ENCODE measurements at places on chromosomes 12 and 14.

DNA sequence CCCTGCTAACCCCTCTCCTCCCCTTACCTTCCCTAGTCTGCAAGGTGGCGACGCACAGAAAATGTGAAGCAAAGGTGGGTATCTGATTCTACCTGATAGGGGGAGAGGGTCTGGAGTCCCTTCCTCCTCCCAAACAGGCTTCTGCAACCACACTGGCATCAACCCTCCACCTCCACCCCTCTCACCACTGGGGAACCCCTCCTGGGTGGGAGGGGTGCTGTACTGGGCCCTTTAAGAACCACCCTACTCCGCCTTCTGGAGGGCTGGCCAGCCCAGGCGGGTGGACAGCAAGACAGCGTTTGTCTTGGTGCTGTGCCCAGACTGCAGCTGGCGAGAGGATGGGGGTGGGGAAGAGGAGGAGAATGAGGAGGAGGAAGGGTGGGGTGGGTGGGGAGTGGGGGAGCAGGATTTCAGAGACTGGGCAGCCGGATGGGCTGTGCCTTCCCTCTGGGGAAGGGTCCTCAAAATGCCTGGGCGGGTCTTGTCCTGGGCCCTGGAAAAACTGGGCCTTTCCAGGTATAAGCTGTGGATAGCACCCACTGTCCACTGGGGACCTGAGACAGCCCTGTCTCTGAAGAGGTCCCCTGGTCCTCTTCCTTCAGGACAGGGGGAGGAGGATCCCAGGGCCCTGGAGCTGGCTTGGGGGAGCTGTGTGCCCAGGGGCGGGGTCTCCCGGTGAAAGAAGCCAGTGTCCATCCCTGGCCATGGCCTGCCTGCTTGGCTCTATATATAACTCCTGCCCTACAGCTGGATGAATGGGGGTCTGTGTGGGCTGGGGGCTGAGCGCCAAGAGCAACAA is 2.8 kb downstream of the TNS2 start:
- DNase-seq = peak; percentile 97

DNA sequence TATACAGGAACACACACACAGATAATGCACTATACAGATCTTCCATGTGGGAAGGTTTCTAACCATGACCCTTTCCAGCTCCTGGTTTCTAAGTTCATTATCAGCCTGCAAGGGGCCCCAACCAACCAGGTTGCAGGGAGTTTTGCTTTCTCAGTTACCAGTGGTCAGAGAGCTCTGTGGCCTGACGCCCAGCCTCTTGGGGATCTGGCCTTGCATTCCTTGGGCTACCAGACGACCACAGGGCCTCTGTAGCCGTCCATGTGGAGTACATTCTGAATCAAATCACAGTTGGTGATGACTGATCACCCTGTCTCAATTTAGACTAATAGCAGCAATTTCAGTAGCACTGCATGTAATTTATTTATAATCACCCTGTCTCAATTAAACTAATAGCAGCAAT is 47.5 kb downstream of the PAH start:
- no peak for DNase-seq

GRCh38 chr12:42186793-42187192 is 42.1 kb upstream of the GXYLT1 start:
- no peak for DNase-seq

- DNase-seq = no peak
These were observed 54.2 kb downstream of the C12orf42 start for GRCh38 chr12:103441437-103442181.

DNA sequence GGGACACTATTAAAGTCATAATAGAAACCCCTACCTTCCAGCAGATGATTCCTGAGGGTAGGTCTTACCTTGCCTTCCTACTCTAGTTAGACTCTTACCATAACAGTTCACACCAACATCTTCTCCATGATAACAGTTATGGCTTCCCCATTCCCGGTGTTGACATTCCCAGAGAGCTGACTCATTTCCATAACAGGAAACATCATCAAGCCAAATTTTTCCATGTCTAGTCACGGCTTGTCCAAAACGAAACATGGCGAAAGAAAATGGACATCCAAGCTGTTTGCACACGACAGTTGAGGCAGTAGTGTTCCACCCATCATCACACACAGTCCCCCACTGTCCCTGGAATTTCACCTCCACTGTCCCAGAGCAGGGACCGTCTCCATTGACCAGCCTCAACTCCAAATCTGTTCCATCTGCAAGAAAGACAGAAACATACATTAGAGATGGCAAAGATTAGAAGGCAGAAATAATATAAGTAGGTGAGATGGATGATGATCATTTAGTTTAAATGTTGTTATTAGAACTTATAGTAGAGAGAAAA is 10.6 kb downstream of the CD163L1 start:
- DNase-seq = no peak

DNA sequence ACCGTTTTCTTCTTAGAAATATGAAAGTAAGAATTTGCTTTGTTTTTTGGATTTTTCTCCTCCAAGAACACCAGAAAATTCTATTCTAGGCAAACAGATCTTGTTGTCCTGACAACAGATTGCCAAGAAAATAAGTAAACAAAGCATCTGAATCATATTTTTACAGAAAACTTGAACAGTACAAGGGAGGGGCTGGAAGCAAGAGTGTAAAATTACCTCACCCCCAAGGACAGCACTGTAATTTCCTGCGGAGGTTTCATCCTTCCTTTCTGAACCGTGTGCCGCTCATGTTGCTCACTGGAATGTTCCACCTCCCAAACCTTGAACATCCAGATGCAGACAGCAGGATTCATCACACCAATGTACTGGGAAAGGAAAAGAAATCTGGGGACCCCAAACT is 5.4 kb upstream of the CAMKK2 start:
- peak; percentile 6 for DNase-seq

GRCh38 chr12:130557886-130558765 is 158.0 kb downstream of the RIMBP2 start:
- DNase-seq = no peak

DNA sequence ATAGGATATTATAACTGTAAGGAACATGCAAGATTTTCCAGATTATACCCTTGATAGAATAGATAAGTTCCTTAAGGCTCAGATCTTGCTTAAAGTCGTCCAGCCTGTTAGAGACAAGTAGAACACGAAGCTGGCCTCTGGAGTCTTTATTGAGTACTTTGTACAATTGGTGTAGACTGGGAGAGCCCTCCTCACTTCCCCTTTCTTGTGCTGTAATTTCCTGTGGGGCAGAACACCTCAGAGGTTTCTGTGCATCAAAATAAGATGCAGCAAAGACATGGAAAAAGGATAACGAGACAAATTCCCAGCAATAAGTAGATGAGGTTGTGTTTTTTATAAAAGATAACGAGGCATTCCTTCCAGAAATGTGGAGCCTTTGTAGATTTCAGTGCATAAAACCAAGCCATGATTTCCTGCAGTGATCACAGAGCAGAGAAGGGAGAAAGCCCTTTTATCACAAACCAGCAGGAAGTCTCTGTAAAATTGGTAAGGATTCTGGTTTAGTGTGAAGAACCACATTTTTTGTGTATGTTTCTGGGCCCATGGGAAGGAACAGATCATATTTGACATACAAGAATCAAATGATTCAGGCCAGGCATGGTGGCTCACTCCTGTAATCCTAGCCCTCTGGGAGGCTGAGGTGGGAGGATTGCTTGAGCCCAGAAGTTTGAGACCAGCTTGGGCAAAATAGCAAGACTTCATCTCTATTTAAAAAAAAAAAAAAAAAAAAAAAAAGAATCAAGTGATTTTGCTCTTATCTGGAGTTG is 18.0 kb downstream of the GPRC5A start:
- DNase-seq = no peak

GRCh38 chr14:60736494-60736893 is 1.9 kb downstream of the MNAT1 start:
- no peak for DNase-seq

DNA sequence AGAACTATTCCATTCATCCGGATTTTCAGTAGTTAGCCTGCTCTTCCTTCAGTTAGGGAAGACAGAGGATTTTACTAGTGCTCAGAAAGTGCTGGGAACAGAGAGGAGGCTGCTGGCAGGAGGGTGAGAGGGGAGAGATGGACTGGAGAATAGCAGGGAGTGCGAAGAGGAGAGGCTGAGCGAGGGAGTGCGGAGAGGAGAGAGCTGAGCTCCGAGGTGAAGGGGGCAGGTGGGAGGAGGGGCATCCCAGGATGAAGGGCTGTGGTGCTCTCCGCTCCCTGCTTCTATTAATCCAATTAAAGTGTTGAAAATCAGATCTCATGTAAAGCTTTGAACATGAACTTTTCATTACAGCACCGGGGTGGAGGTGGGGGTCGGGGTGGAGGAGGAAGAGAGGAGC is 20.4 kb upstream of the SMOC1 start:
- DNase-seq = no peak

- peak; percentile 82 for DNase-seq
These were observed 36.8 kb downstream of the PRORP start for GRCh38 chr14:35158951-35159653.

GRCh38 chr12:104609445-104609844 is 152.7 kb downstream of the CHST11 start:
- no peak for DNase-seq

- no peak for DNase-seq
These were observed 436 bp downstream of the VPS33A start for GRCh38 chr12:122265886-122266229.

DNA sequence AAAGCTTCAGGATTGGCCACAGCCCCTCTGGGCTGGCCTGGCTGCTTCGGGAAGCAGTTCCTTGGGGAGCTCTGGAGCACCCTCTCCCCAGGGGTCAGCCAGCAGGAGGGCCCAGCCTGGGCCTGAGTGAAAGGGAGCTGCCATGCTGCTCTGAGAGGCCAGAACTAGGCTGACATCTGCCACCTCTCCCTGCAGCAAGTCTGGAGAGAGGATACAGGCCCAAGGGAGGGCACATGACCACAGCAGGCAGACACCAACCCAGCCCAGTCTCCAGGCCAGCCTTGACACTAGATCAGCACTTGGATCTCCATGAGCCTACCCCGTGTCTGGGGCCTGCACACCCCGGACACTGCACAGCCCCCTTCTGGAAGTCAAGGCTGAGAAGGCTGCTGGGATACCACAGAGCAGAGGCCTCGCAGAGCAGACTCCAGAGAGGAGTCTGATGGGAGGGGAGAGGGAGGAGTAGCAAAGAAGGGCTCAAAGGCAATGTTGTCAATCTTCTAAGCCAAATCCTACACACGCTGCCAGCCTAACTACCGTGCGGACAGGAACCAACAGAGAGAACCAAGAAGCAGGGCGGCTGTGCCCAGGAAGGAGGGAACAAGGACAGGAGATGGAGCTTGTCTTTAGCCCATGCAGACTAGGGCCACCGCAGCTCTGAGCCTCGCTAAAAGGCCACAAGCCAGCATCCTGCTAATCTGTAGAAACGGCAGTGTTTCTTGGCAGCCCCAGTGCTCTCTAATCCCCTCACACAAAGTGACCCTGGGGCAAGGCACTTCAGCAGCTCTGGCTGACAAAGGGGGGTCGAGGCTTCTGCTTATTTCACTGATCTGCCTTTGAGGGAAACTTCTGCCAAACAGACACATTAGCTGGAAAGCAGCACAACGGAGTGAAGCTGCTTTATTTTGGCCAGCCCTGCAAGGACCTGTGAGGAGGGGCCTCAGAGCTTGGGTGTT is 12.9 kb downstream of the COL2A1 start:
- DNase-seq = peak; percentile 63

GRCh38 chr14:65302571-65303189 is 109.8 kb upstream of the FUT8 start:
- no peak for DNase-seq

GRCh38 chr12:77062846-77063461 is 2.4 kb downstream of the E2F7 start:
- no peak for DNase-seq

- DNase-seq = no peak
These were observed 167.5 kb downstream of the BTG1 start for GRCh38 chr12:91978143-91978542.

- DNase-seq = no peak
These were observed 193.9 kb upstream of the PLXNC1 start for GRCh38 chr12:93954166-93955112.

- DNase-seq = no peak
These were observed 291.4 kb downstream of the PCNX1 start for GRCh38 chr14:71198687-71199086.

GRCh38 chr12:31471051-31471450 is 119.9 kb downstream of the DENND5B start:
- DNase-seq = no peak

DNA sequence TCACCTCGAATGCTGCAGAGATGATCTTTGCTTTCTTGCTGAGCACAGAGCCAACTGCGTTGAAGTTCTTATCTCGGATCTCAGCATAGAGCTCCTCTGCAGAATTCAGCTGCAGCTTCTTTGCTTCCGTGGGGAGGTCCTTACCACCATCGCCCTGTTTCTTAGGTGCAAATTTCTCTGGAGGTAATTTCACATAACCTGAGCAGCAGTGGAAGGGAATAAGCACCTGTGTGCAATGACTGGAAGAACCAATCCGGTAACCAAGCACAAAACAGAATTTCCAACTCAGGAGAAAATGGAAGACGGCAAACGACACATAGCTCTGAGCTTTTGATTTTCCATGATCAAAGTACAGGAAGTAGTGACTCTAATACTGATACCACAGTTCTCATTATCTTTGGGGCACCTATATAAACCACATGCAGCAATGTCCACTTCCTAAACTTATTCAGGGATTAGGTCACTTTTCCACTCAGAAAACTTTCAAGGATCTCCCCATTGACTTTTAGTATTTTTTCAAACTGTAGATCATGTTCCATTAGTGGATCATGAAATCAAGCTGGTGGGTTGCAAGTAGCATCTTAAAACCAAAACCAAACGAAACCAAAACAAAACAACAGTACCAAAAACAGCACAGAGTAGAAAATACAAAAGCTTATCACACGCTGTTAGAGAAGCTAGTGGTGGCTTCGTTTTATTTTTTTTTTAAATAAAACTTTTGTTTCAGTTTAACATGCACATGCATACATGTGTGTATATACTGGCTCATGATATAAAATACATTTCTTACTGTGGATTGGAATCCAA is 18.9 kb upstream of the DIABLO start:
- DNase-seq = no peak

DNA sequence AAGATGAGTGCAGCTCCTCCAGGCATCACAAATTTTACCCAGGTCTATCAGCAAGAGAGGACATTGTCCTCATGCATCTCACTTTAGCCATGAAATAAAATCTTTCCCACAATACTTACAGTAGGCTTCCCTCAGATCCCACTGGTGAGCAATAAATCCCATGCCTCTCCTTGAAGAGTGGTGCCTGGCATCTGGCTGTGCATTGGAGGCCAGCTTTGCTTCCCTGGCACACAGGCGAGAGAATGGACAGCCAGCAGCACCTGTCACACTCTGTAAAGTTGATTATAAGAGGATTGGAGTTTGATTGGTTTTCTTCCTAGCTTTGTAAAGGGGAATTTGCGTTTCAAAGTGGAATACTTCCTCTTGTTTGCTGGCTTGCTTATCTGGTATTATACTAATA is 1153.9 kb downstream of the AACS start:
- no peak for DNase-seq

- DNase-seq = no peak
These were observed 105.3 kb downstream of the GRIP1 start for GRCh38 chr12:66573605-66574004.

- no peak for DNase-seq
These were observed 44.6 kb downstream of the BMP4 start for GRCh38 chr14:53912021-53912420.

DNA sequence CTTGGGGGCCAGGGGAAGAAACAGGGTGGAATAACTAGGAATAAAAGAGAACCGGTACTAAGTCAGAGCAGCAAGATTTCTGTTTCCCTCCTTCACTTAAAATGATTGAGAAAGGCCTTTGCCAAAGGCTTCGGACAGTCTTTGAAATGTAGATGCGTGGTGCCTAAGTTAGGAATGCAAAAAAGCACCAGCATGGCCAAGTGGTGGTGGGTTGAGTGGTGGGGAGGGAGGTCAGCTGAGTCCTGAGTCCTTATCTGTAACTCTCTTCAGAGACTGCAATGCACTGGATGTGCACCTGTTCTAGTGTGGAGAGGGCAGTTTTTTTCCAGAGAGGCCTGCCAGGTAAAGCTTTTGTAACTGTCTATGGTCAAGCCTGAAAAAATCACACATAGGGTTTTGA is 919.9 kb downstream of the FSCB start:
- no peak for DNase-seq

Measured in kidney (tissue), 22 donors.